Naive thymus-derived CD8-positive, alpha-beta T cell (primary cell): ENCODE measurements at places on chromosomes 13 and 19. TPM values are rescaled to one million over a fixed set of nuclear protein-coding genes. Genes with fewer than 3 reads are reported as not detected.

GRCh38 chr19:53809518-53810186, 14.5 kb downstream of the NLRP12 start:
- no peak for DNase-seq

Gene CAPN12
- 2.0 TPM for polyA plus RNA-seq

Gene C13orf42
- not detected for polyA plus RNA-seq

Gene TNFRSF19
- polyA plus RNA-seq = not detected

DNA sequence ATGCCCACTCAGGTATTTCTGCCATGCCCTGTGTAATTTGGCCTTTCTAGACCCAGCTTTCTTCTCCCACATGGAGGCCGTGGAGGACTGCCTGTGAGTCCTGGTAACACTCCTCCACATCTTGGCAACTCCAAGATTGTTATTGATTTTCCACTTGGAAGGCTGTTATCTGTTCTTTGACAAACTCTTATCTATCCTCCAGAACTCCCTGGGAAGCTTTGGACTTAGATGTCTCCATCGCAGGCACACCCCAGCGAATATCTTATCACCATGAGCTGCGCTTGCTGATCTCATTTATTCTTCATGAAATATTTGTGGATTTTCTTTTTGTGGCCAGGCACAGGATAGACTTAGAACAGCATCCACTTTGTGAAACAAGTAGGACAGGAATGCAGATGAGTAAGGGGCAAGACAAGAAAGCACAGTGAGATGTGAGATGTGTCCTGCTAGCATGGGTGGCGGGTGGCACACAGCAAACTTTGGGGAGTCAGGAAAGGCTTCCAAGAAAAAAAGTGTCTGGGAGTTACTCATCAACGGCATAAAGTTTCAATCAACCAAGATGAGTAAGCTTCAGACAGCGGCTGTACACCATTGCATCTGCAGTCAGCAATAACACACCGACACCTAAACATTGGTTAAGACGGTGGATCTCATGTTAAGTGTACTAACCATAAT, 84.5 kb upstream of the IRS2 start:
- DNase-seq = no peak

DNA sequence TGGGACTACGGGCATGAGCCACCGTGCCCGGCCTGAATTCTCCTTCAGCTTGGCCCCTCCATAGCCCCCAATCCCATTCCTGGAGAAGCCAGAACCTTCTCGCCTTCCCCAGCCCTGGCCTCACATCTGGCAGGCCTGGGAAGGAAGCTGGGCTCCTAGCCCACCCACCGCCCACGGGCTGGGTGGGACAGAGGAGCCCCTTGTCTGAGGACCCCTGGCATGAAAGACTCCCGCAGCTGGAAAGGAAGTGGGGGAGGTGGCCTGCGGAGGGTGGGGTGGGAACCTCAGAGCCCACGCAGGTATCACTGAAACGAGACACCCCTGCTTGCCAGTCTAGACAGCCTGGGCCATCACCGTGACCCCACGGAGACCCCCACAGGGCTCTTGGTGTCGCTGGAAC, 7.7 kb upstream of the NANOS3 start:
- no peak for DNase-seq

Gene SIGLEC8
- polyA plus RNA-seq = not detected

Gene CBLC
- not detected for polyA plus RNA-seq

- DNase-seq = no peak
Observed at GRCh38 chr13:113820813-113821651, 42.8 kb downstream of the GAS6 start.
